ENCODE measurements at places on chromosomes 6 and 20. TPM values are rescaled to one million over a fixed set of nuclear protein-coding genes. Genes with fewer than 3 reads are reported as not detected.

DNA sequence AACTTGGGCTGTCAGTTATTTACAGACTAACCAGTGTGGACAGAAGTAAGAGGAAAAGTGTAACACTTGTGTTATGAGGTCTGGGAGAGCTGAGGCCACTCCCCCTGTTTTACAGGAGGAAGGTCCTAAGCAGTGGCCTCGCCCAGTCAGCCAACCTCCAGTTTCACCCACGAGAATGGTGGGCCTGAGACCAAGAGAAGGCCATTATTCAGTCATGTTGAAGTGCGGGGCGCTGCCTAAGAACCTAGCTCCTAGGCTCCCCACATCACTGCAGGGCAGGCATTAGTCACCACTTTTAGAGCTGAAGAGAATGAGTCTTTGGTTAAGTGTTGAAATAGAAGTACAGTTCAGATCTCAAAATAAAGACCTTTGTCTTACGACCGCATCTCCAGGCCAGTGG, 27.9 kb downstream of the CDYL start:
- H3K4me3 ChIP-seq: no peak overlapping the region
- H3K4me1 ChIP-seq: no peaks in the 10 kb centered on the region
- no peak for DNase-seq
- no peaks in the 10 kb centered on the region for H3K27me3 ChIP-seq
- no peaks in the 10 kb centered on the region for H3K36me3 ChIP-seq
- no peak overlapping the region for H3K27ac ChIP-seq

GRCh38 chr6:43142101-43142500, 29.0 kb upstream of the SRF start:
- DNase-seq: no peak
- no peaks in the 10 kb centered on the region for H3K27me3 ChIP-seq
- H3K27ac ChIP-seq: no peak overlapping the region
- H3K4me3 ChIP-seq: no peak overlapping the region

GRCh38 chr6:37555040-37555781, 55.5 kb upstream of the CCDC167 start:
- DNase-seq: no peak
- H3K4me3 ChIP-seq: no peak overlapping the region
- H3K36me3 ChIP-seq: no peaks in the 10 kb centered on the region
- peaks cover 24% of the 10 kb centered on the region for H3K4me1 ChIP-seq
- H3K27ac ChIP-seq: no peak overlapping the region
- no peaks in the 10 kb centered on the region for H3K27me3 ChIP-seq

DNA sequence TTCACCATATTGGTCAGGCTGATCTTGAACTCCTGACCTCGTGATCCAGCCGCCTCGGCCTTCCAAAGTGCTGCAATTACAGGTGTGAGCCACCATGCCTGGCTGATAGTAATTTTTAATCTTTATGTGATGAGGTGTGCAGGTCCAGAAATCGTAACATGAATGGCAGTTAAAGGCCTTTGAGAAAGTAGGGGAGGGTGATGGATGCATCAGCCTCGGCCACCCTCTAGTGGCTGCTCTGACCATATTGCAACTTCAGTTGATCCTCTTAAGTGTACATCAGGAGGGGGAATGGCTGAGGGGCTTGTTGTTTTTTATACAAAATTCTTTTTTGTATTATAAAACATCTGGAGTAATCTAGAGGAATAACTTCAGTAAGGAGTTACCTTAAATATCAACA, 193.0 kb downstream of the ZFAND3 start:
- peak; percentile 37 for DNase-seq
- H3K27me3 ChIP-seq: no peaks in the 10 kb centered on the region
- no peaks in the 10 kb centered on the region for H3K4me1 ChIP-seq
- peak overlapping the region; percentile 31 for H3K4me3 ChIP-seq
- no peak overlapping the region for H3K27ac ChIP-seq

The SIRT5 gene
- 6.7 TPM for polyA plus RNA-seq

DNA sequence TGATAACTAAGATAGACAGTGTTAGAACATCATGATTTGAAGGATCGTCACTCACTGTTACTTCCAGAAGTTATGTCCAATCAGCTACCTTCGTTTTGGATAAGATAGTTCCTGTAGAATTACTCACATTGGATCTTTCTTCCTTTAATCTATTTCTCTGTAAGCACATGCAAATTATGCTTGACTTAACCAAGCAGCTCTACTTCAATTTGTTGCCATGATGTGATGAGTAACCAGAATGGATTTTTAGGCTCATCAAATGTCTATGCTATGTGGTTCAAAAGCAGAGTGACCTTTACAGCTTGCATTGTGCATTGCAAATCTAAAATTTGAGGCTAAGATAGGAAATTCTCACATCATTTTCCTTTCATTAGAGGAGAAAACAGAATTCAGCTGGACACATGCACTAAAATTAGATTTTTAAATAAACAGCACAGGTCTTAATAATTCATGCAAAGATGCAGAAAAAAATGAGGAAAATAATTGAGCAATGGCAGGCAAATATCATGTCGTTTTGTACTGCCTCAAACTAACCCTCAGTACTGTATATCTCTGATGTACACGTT, 76.7 kb upstream of the ZFP64 start:
- H3K4me1 ChIP-seq: peaks cover 4% of the 10 kb centered on the region
- no peak for DNase-seq
- H3K27ac ChIP-seq: peak overlapping the region; percentile 84
- no peaks in the 10 kb centered on the region for H3K36me3 ChIP-seq
- H3K4me3 ChIP-seq: no peak overlapping the region
- H3K27me3 ChIP-seq: no peaks in the 10 kb centered on the region

GRCh38 chr6:144659202-144660182, 374.4 kb downstream of the UTRN start:
- H3K4me1 ChIP-seq: no peaks in the 10 kb centered on the region
- H3K4me3 ChIP-seq: no peak overlapping the region
- no peaks in the 10 kb centered on the region for H3K36me3 ChIP-seq
- H3K27ac ChIP-seq: peak overlapping the region; percentile 58
- peak; percentile 45 for DNase-seq

GRCh38 chr6:68196645-68197044, 438.4 kb upstream of the ADGRB3 start:
- no peaks in the 10 kb centered on the region for H3K36me3 ChIP-seq
- H3K4me3 ChIP-seq: no peak overlapping the region
- DNase-seq: no peak
- no peaks in the 10 kb centered on the region for H3K27me3 ChIP-seq
- H3K27ac ChIP-seq: no peak overlapping the region
- H3K4me1 ChIP-seq: no peaks in the 10 kb centered on the region

The TMEM170B gene
- 0.65 TPM for polyA plus RNA-seq

The ENPP5 gene
- not detected for polyA plus RNA-seq

- peaks cover 41% of the 10 kb centered on the region for H3K4me1 ChIP-seq
- H3K27me3 ChIP-seq: no peaks in the 10 kb centered on the region
- DNase-seq: no peak
- no peak overlapping the region for H3K4me3 ChIP-seq
- H3K36me3 ChIP-seq: no peaks in the 10 kb centered on the region
Measured at GRCh38 chr6:30782425-30783014, 38.2 kb upstream of the IER3 start.

DNA sequence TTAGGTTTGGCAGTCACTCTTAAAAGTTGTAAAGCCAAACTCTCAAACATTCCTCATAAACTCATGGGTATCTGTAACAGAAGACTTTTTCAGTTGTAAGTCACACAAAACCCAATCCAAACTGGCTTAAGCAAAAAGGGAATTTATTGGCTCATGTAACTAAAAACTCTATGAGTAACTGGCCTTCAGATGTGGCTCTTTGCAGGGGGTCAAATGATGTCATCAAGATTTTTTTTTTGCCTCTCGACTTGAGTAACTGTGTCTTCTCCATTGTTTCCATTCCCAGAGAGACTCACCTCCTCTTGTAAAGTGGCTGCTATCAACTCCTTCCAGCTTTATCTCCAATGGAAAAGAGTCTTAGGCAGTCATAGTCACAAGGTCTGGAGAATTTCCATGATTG, 645.0 kb downstream of the DHX35 start:
- no peak overlapping the region for H3K4me3 ChIP-seq
- no peaks in the 10 kb centered on the region for H3K36me3 ChIP-seq
- no peak overlapping the region for H3K27ac ChIP-seq
- no peak for DNase-seq
- H3K4me1 ChIP-seq: no peaks in the 10 kb centered on the region

- H3K4me3 ChIP-seq: no peak overlapping the region
- H3K36me3 ChIP-seq: no peaks in the 10 kb centered on the region
- no peaks in the 10 kb centered on the region for H3K4me1 ChIP-seq
- DNase-seq: peak; percentile 27
- H3K27ac ChIP-seq: no peak overlapping the region
- peaks cover 38% of the 10 kb centered on the region for H3K27me3 ChIP-seq
Measured at GRCh38 chr6:137487869-137488149, 6.4 kb downstream of the OLIG3 start.

- no peak for DNase-seq
- H3K4me1 ChIP-seq: no peaks in the 10 kb centered on the region
- H3K4me3 ChIP-seq: no peak overlapping the region
- H3K36me3 ChIP-seq: no peaks in the 10 kb centered on the region
- H3K27me3 ChIP-seq: no peaks in the 10 kb centered on the region
Measured at GRCh38 chr20:42589976-42590639, 599.6 kb downstream of the PTPRT start.

DNA sequence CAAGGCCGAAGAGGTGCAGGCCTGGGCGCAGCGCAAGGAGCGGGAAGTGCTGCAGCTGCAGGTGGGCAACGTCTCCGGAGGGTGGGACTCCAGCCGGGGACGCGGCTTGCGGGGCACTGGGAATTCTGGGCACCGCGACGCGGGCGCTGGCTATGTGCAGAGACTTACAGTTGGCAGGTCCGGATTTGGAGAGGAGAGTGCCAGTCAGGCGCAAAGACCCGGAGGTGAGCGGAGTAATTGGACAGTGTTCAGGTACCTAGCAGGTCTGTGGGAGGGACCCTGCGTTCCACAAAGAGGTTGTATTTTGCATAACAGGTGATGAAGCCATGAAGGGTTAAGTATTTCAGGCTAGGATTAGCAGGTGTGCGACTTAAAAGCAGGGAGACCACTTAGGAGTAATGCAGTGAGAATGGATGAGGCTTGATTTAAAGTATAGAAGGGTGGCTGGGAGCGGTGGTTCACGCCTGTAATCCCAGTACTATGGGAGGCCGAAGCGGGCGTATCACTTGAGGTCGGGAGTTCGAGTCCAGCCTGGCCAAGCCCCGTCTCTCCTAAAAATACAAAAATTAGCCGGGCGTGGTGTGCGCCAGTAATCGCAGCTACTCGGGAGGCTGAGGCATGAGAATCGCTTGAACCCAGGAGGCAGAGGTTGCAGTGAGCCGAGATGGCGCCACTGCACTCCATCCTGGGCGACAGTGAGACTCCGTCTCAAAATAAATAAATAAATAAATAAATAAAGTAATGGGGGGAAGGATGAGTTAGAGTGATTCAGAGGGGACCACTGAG, 1.0 kb downstream of the MRPS26 start:
- DNase-seq: no peak
- H3K36me3 ChIP-seq: peaks cover 12% of the 10 kb centered on the region
- peaks cover 2% of the 10 kb centered on the region for H3K4me1 ChIP-seq
- no peaks in the 10 kb centered on the region for H3K27me3 ChIP-seq
- H3K4me3 ChIP-seq: peak overlapping the region; percentile 78
- peak overlapping the region; percentile 54 for H3K27ac ChIP-seq

The FAM162B gene
- not detected for polyA plus RNA-seq

The HDGFL1 gene
- not detected for polyA plus RNA-seq

The TEAD3 gene
- 5.2 TPM for polyA plus RNA-seq

The GTSF1L gene
- polyA plus RNA-seq: not detected

GRCh38 chr20:10179574-10180298, 38.9 kb upstream of the SNAP25 start:
- H3K4me3 ChIP-seq: no peak overlapping the region
- H3K36me3 ChIP-seq: no peaks in the 10 kb centered on the region
- no peak overlapping the region for H3K27ac ChIP-seq
- H3K27me3 ChIP-seq: no peaks in the 10 kb centered on the region
- DNase-seq: peak; percentile 22
- peaks cover 5% of the 10 kb centered on the region for H3K4me1 ChIP-seq

GRCh38 chr20:54645445-54646155, 170.2 kb downstream of the DOK5 start:
- H3K4me1 ChIP-seq: peaks cover 9% of the 10 kb centered on the region
- no peak overlapping the region for H3K4me3 ChIP-seq
- no peaks in the 10 kb centered on the region for H3K27me3 ChIP-seq

- no peak for DNase-seq
- H3K27ac ChIP-seq: no peak overlapping the region
- H3K36me3 ChIP-seq: no peaks in the 10 kb centered on the region
- no peaks in the 10 kb centered on the region for H3K27me3 ChIP-seq
- no peak overlapping the region for H3K4me3 ChIP-seq
Measured at GRCh38 chr6:39493174-39493573, 170.7 kb upstream of the KCNK16 start.

DNA sequence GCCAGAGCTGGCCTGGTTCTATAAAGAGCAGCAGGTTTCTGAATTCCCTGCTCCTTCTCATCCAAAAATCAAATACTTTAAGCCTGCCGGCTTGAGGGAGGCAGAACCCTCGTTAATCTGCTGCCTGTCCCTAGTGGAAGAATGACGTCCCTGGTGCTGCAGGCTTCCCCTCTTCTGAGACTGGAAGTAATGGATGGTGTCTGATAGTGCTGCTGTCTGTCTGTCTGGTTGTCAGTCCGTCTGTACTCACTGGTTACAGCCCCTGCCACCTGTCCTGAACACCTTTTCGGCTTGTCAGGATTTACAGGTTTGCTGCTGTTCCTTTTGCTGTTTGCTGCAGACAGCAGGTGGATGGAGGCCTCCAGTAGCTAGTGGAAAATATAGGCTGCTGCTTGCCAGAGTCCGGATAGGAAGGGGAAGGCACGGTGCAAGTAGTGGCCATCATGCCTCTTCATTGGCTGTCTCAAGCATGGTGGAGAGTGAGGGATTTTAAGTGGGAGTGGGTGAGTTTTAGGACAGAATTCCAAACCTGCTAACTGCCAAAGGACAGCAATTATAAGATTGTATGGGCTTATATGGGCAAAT, 2.5 kb downstream of the RIMS1 start:
- H3K4me1 ChIP-seq: peaks cover 4% of the 10 kb centered on the region
- no peak for DNase-seq
- no peaks in the 10 kb centered on the region for H3K36me3 ChIP-seq
- H3K27me3 ChIP-seq: peaks cover 15% of the 10 kb centered on the region
- H3K4me3 ChIP-seq: no peak overlapping the region
- H3K27ac ChIP-seq: no peak overlapping the region

The CST5 gene
- not detected for polyA plus RNA-seq

The LIN28B gene
- polyA plus RNA-seq: 0.67 TPM

DNA sequence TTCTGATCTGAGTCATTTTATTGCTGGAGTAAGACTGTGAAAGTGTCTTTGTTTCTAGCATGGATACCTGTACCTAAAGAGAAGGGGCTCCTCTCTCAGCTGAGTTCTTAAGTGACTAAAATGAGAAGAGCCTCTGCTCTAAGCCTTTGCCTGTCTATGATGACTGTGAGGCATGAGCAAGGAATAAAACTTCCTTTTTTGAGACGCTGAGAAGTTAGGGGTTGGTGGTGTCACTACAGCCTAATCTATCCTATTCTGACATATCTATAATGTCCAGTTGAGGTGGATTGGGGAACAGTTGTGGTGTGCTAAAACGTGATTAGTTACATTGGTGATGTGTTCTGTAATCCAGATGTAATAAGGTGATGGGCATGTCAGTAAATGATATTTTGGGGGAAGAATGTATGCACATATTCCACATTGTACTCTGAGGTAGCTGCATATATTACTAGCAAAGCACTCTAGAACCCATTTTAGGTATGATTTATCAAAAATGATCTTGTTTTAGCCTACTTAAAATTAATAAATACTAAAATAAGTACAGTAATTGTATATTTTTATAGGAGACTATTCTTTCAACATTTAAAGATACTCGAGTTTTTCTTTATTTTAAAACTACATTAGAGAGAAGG, 18.1 kb downstream of the ADGRB3 start:
- H3K27me3 ChIP-seq: no peaks in the 10 kb centered on the region
- H3K4me1 ChIP-seq: peaks cover 8% of the 10 kb centered on the region
- H3K27ac ChIP-seq: no peak overlapping the region
- DNase-seq: no peak
- no peaks in the 10 kb centered on the region for H3K36me3 ChIP-seq

GRCh38 chr20:59043698-59044097, 1.1 kb upstream of the PRELID3B start:
- peak overlapping the region; percentile 39 for H3K27ac ChIP-seq
- DNase-seq: no peak
- H3K4me1 ChIP-seq: peaks cover 29% of the 10 kb centered on the region
- no peak overlapping the region for H3K4me3 ChIP-seq

Data from SK-N-SH (cell line).